Astrocyte of the cerebellum (primary cell): ENCODE measurements at places on chromosomes 12 and 14.

DNA sequence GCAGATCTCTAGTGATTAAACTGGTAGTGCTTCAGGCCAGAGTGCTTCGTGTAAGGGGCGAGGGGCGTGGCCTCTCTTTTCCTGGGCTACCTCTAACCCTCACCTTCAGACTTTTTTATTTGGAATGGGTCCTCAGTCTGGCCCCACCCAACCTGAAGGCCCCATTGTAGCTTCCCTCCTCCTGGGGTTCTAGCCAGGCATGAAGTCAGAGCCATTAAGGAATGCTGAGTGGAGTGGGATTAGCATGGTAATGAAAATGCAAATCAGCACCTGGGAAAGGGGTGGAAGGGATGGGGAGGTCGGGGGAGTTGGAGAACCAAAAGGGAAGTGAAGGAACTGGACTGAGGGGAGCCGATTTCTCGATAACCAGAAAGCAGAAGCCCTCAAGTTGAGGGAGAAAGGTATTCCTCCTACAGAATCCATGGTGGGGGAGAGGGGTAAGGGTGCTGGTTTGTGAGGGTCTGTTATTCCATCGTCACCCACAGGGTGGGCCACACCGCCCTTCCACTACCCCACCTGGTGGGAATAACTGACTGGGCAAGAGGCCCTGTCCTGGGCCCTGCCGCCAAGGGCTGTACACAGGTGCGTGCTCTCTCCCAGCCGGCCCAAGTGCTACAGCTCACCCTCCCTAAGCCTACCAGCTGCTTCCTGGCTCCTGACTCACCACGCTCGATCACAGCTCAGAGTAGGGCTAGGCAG is 14.1 kb downstream of the ZFHX2 start:
- DNase-seq = no peak

DNA sequence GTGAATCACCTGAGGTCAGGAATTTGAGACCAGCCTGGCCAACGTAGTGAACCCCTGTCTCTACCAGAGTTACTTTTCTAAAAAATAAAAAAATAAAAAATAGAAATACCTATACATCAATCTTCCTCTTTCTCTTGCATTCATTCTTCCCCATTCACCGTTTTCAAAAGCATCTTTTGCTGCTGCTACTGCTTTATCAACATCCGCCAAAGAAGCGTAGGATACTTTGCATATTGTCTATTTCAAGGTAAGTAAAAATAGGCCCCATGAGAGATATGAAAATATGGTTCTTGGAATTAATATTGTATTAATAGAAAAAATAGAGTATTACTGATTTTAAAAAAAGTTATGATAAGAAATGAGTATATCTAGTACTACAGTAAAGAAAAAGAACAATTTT is 32.3 kb downstream of the ALDH1L2 start:
- DNase-seq = no peak

DNA sequence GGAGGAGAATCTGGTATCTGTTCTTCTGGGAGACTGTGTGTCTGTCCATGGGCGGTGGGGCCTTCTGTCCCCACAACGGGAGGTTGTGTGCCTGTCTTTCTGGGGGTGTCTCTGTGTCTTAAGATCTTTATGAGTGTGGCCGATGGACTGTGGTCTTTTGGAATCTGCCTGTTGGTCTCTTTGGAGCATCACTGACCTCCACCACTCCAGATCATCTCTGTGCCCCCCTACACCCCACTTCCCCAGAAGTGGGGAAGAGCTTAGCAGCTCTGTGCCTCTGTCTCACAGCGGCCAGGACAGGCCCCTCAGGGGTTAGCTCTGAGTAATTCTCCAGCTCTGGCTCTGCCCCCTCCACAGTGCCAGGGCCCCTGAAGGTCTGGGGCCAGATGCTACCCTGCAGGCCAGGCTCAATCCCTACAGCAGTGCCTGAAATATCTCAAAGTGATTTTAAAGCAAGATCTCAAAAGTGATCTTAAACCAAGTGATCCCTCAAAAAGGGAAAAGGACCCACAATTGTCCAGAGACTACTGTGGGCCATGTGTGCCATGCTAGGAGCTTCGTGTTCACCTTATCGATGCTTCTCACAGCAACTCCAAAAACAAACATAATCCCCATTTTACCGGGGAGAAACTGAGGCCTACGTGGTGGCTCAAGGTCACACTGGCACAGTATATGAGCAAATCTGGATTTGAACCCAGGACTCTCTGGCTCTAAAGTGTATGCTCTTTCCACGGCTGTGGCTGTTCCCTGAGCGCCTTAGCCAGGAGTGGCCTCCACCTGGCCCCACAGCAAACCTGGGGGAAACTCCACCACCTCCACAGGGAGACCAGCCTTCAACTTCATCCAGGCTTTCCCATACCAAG is 26.0 kb upstream of the KRT78 start:
- DNase-seq = no peak

GRCh38 chr12:57765698-57766463 is 997 bp downstream of the CYP27B1 start:
- no peak for DNase-seq

DNA sequence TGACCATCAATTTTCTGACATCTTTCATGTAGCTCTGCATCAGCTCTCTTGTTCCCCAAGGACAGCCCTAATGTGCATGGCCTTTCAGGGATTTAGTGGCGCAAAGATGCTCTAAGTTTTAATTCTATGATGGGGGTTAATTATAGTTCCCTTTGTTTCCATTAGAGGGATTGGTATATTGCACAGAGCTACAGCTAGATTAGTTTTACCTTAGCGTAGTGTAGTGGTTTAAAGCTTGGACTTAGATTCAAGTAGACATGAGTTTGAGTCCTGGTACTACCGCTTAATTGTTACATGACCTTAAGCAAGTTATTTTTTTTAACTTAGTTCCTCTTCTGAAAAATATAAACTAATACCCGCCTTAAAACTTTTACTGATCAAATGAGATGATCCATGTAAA is 247.8 kb upstream of the KRR1 start:
- no peak for DNase-seq

GRCh38 chr12:109900752-109901580 is 892 bp downstream of the TCHP start:
- no peak for DNase-seq
